AG08396 (cell line): ENCODE measurements at places on chromosomes 6 and 20.
A peak's percentile ranks its signal among the peaks of the same experiment; 100 is the strongest.

- DNase-seq, result no peak
These were observed 144.5 kb downstream of the CEBPB start for GRCh38 chr20:50335105-50335504.

DNA sequence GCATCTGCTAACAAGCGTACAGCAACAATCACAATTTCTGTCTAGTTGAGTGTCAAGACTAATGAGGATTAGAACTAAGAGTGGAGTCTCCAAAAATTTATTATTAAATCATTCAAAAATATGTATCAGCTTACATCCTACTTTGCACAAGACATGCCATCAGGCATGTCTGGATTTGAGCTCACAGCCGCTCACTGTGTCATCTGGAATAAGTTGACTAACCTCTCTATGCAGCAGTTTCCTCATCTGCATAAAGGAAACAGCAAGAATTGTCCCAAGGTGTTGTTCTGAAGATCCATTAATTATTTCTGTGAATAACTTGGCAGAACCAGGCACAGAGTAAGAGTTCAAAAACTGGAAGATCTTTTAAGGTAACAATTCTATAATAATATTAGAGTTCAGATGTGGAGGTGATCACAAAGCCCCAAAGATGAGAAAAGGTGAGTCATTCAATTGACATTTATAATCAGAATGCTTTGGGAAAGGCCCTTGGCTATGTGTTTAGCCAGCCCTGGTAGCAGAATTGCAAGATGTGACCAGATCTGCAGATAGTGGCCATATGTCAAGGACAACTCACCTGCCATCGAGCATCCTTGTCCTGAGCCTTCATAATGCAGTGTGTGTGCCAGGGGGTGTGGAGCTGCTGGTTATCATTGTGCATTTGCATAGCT, 264.0 kb downstream of the FOXA2 start:
- no peak for DNase-seq

DNA sequence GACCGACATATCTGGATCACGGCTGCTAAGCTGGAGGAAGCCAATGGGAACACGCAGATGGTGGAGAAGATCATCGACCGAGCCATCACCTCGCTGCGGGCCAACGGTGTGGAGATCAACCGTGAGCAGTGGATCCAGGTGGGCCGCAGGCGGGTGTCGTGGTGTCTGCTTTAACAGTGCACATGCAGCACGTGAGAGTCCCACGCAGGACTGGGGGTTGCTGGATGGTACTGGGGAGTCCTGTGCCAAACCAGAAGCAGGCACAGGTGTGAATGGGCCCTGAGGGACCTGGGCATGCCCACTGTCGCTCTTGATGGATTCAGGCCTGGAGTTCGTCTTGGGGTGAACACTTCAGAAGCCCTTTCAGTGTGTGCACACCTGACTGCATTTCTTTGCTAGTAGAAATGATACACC, 24.6 kb upstream of the C20orf204 start:
- no peak for DNase-seq

- no peak for DNase-seq
These were observed 15.5 kb downstream of the EEF1E1 start for GRCh38 chr6:8086755-8087306.

GRCh38 chr6:105135907-105136430, 43.8 kb downstream of the POPDC3 start:
- DNase-seq, result peak; percentile 49

GRCh38 chr6:17624396-17624795, 24.3 kb downstream of the FAM8A1 start:
- DNase-seq, result no peak

GRCh38 chr20:37359836-37360235, 13.9 kb downstream of the SRC start:
- DNase-seq, result no peak

DNA sequence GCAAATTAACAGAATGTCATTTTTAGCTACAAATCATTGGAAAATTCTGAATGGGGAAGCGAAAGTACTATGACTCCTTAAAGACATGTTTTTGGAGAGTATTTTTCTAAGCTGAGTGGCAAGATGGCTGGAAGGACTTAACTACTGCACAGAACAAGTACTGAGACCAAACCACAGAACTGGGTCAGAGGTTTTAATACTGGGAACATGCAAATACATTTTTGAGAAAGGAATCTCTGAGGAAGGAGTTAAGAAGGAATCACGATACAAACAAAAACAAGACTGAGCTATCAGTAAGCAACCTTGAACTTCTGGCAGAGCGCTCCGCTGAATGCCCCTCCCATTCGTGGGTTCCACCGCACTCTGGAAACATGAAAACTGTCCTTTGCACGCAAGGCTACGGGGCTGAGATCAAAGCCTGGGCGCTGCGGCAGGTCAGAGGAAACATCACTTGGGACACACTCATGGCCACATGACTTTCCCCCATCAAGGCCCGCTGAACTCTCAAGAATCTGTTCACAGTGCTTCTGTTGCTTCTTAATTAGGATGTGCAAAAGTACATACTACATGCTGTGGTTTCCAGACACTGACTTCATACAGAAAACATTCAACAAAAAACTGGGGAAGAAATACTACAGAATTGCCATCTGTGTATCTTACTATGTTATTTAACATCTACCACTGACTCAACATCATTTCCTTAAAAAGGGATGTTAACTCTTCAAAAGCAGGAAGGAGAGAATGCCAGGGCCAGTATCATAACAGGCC, 27.8 kb downstream of the SLC23A2 start:
- peak; percentile 71 for DNase-seq

GRCh38 chr6:121522265-121522664, 86.8 kb downstream of the GJA1 start:
- peak; percentile 49 for DNase-seq

DNA sequence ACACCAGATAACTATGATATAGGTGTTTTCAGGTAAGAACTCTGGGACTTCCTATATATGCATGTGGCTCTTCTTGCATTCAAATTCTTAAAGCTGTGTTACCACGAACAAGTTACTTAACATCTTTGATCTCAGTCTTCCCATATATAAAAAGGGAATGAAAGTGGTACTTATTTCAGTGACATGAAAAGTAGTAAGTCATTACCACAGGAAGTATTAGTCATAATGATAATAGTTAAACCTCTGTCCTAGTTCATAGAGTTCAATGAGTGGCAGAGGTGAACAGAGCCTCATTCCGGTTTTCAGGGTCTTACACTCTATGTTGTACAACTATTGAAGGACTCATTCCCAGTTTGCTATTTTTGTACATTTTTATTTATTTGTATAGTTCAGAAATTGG, 237.0 kb downstream of the NKAIN2 start:
- DNase-seq, result no peak

DNA sequence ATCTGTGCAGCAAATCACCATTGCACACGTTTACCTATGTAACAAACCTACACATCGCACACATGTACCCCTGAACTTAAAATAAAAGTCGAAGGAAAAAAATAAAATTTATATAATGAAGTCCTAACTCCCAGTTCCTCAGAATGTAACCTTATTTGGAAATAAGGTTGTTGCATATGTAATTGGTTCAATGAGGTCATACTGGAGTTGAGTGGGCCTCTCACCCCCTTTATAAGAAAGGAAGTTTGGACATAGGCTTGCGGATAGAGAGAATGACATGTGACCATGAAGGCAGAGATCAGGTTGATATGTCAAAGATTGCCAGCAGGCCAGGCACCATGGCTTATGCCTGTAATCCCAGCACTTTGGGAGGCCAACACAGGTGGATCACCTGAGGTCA, 16.1 kb upstream of the ZBTB22 start:
- no peak for DNase-seq

DNA sequence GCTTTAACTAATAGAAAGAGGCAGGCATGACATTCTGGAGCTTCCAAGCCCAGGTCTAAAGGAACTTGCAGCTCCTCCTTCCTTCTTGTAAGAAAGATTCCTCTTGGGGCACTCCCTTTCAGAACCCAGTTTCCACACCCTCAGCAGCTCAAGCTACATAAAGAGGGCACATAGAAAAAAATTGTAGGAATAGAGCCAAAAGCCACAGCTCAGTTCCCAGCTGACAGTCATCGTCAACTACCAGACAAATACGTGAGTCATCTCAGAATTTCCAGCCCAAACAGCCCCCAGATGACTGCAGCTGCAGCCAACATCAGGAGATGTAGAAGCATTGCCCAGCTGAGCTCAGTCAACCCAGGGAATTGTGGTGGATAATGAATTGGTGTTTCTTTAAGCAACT, 349.8 kb upstream of the ARID1B start:
- DNase-seq, result peak; percentile 47

DNA sequence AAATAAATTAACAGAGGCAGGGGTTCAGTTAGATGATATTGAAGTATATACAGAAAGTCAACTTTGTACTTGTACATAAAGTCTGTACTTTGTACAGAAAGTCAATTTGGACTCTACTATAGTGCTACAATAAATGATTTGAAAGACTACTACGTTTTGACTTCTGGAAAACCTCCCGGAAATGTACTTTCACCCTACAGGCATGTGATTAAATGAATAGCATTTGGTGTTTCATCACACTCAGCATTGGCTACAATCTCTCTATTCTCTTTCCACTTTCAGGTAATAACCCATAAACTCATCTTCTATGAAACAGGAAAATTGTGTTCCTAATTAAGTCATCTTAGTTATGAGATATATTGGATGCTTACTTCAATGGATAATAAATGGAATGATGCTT, 25.6 kb upstream of the MC3R start:
- DNase-seq, result no peak

DNA sequence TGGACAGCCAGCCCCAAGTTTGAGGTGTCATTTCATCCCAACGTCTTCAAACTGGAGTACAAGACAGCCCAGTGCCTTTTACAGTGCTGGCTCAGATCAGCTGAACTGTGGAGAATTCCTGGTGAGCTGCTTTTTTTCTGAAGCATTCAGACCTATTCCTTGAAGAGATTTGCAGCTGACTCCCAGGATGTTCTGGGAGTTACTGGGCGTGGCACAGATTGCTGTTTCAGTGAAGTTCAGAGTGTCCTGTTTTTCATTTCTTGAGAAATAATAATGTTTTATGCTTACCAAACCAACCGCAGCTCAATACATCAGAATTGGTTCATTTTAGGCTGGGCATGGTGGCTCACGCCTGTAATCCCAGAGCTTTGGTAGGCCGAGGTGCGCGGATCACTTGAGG, 33.4 kb upstream of the SRPK1 start:
- no peak for DNase-seq

- DNase-seq, result no peak
These were observed 105.4 kb downstream of the FYN start for GRCh38 chr6:111767752-111768430.

DNA sequence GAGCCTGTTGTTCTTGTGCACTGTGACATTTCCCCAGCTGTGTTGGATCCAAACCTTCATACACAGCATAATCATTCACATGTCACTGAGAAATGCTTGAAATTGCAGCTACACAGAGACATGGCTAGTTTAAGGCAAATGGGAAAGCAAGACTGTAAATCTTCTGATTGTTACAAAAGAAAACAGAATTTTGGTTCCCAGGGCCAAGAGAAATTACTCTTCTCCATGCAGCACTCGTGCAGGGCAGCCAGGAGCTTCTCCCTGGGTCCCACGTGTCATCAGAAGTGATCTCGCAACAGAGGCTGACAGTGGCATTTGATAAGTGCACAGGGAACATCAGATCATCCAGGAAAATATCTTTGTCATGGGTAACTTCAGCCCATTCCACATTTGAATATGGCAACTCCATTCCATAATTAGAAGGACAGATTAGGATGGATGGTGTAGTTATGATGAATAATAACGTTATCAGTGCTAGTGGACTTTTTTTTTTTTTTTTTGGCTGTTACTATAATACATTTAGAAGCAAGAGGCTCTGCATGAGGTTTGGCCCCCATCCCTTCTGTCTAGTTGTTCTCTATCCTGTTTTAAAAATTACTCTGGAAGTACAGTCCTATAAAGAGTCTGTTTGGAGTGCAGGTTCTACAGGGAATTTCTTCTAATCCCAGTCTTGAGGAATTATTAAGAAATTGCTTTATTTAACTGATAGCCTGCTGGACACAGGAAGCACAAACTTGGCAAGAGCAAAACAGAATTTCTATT, 571.0 kb upstream of the NOX3 start:
- DNase-seq, result no peak
